ENCODE measurements at places on chromosomes 1 and 21.

- DNase-seq: no peak
Measured at GRCh38 chr21:35366394-35367080, 317.4 kb upstream of the RUNX1 start.

- no peak for DNase-seq
Measured at GRCh38 chr1:23417570-23417969, 7.0 kb downstream of the TCEA3 start.

DNA sequence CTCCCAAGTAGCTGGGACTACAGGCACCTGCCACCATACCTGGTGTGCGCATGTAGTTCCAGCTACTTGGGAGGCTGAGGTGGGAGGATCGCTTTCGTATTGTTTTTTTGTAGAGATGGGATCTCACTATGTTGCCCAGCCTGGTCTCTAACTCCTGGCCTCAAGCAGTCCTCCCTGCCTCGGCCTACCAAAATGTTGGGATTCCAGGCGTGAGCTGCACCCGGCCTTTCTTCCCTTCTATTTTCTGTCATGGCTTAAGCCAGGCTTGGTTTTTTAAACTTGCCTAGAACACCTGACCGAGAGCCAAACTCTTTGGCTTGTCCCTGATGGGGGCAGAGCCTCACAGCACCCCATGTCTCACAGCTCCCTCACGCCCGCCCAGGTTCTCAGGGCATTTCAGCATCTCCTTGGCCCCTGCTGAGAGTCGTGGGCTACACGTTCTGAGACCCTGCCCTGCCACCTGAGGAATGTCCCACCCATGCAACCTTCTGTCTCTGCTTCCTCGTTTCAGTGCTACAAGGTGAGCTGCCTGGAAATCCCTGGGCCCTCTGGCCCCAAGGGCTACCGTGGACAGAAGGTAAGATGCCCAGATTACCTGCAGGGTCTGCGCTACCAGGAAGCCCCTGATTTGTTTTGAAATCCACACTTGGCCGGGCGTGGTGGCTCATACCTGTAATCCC is 15.7 kb downstream of the COL6A2 start:
- DNase-seq: no peak

- DNase-seq: no peak
Measured at GRCh38 chr1:167064621-167065020, 25.6 kb downstream of the GPA33 start.

DNA sequence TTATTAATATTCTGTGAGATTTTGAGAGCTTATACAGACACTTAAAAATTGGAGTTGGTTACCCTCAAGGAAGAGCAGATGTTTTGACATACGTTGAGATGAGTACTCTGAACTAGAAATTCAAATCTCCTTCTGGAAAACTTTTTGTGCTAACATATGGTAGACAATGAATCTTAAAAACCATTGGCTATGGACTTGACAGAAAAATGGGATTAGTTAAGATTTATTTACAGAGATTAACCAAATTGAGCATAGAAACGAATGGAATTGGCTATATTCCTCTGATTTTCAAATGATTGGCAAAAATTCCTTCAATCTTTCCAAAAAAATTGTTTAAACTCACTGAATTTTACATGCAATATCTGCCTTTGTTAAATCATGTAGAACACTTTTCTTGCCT is 1392.9 kb downstream of the BRINP3 start:
- DNase-seq: no peak

DNA sequence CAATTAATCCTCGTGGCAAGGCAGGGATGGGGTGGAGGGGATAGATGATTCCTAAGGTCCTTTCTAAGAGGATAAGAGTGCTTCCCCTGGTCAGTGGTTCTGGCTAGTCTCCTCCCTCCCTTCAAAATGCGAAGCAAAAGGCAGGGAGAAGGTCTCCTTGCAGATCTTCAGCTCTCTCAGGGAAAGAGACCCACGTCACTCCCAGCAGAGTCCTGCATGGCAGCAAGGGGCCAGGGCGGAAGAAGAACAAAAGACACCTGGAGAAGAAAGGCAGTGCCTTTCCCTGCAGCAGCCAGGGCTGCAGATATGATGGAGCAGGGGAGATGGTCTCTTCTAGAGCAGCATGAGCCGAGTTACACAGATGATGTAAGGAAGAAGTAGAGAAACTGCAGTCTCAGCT is 29.6 kb upstream of the SLAMF9 start:
- DNase-seq: no peak

GRCh38 chr1:208154679-208155642 is 89.2 kb downstream of the PLXNA2 start:
- DNase-seq: no peak

- DNase-seq: no peak
Measured at GRCh38 chr1:115722221-115722620, 46.3 kb downstream of the CASQ2 start.

Measured in activated CD8-positive, alpha-beta memory T cell treated with anti-CD3 and anti-CD28 coated beads for 4 hours (primary cell).